ENCODE measurements at places on chromosomes 13 and 19.

DNA sequence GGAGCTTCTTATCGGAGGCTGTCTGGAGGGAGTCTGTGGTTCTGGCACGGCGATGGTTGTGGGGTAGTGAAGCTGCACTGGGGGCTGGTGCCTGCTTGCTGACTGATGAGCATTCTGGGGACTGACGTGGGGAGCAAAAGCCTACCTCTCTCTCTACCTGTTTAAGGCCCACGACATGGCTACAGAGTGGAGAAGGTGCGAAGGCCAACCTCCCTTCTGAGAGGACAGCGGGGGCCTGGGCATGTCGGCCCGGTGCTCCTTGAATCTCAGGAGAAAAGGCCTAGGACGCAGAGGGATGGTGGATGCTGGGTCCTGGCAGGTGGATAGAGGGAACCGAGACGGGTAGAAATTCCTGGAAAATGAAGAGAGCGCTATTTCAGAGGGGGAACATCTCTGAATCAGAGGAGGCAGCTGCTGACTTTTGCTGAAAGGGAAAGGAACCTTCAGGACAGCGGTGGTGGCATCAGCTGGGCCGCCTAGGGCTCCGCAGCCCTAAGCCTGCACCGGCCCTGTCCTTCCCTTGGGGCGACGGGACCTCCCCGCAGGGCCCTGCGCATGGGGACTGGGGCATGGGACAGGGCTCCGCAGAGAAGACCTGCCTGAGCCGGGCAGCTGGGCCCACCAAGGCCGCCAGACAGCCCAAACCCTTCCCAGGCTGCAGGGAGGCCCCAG is 35.0 kb upstream of the MEDAG start:
- no peak for DNase-seq

GRCh38 chr13:46519182-46519581 is 33.8 kb upstream of the LRCH1 start:
- DNase-seq = no peak

DNA sequence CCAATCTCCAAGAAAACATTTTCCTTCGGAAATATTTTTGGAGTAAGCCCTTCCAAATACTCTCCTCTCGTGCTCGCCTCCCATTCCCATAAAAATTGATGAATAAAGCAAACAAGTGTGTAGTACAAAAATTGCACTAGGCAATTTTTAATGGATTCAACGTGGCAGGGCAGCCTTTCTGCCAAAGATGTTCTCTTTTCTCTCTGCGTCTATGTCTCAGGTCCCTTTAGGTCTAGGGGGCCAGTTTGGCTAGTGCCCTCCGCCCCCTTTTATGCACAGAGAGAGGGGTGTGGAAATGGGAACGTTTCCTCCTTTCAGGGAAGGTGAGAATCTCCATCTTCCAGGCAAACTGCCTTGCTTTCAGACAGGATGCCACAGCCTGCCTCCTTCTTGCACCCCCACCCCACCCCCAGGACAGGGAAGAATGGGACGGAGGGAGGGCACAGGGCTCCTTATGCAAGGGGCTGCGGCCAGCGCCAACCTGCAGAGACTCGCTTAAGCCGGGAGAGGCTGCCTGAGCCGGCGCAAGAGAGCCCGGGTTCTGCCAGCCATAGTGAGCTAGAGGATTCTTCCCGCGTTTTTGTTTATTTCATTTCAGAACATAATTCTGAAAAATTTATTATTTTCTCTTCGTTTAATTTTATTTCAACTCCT is 2.7 kb upstream of the ZIC2 start:
- DNase-seq = no peak

DNA sequence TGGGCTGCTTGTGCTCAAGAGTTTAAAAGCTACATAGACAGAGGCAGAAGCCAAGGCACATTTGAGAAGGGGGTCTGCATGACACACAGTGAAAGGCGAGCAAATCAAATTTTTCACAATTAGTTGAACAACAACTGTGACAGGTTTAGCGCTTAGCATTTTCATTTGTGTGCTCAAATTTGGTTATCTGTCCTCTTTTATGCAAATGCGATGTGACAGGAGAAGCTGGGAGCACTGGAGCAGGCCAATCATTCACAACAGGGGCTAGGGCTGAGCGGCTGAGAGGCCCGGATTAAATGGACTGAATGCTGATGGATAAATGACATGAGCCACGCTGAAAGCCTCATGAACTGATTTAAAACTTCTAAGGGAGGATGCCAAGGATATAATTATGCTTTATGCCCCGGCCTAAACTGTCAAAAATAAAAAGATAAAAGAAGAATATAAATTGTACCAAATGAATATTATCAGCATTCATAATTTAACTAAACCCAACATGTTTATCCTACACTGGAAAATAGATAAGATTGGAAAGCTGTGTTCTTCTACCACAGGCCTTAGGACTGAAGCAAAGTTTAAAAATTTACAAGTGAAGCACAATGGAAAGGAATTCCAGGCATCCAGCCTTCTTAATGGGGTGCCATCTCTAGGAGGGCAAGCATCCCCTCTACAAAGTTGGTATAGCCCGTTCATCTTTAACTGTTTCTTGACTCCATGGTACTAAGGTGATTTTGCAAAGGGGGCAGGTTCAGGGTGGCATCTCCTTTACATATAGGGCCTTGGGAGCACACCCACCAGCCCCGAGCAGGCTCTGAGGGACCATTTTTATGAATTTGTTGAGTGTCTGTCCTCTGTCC is 117.9 kb downstream of the RBM26 start:
- no peak for DNase-seq

DNA sequence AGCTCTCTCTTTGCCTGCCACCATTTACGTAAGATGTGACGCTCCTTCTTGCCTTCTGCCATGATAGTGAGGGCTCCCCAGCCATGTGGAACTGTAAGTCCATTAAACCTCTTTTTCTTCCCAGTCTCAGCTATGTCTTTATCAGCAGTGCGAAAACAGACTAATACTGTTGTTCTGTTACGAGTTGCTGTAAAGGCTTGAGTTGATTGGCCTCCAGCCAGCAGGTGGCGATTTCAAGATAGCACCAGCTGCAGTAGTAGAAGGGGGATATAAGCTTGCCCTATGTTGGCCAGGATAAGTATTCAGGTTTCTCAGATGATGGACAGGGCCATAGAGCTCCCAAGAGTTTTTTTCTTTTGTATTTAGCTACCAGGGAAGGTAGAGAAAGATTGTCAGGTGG is 385.5 kb downstream of the MZT1 start:
- DNase-seq = no peak

GRCh38 chr13:43195551-43195950 is 172.2 kb downstream of the DNAJC15 start:
- no peak for DNase-seq

DNA sequence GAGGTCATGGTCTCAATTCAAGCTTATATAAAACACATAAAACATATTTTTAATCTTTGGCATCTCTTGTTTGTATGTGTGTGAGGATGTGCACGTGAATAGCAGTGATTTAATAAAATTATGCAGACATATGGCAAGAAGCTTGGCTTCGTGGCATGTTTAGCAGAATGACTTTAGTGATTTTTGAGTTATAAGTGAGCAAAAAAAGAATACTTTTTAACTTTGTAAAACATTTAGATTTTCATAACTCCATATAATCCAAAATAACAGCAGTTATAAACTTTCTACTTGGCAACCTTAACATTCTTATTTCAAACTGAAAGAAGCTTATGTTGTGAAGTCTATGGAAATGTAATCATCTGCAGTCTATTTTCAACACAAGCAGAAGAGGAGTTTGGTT is 120.6 kb downstream of the SLITRK1 start:
- no peak for DNase-seq

DNA sequence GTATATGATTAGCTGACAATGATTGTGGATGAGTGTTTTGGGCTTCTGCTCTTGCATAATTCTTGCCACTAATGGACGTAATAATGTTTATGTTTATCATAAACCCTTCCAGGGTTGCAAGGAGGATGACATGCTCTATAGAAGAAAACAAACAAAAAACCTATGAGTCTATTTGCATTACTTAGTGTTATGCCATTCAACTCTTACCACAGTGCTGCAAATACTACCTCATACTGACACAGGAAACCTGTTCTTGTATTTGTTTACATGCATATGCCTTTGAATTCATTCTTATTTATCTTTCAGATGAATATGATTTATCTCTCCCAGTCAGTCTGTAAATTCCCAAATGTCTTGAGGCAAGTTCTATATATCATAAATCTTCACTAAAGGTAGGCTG is 39.6 kb upstream of the FREM2 start:
- no peak for DNase-seq

DNA sequence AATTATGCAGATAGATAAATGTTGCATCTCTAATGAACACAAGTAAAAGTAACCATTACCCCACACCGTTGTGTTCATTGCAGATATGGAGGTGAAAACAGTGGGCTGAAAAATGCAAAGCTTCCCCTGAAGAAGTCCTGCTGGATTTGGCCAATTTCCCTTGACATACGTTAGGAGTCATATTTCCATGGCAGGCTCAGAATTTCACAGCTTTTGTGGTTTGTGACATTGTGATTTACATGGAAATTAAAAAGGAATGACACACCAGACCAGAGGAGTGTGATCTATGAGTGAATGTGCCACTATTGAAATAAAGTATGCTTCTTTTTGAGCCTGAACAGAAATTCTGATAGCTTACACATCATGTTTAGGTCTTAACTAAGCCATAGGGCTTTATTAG is 221.1 kb upstream of the TMTC4 start:
- no peak for DNase-seq

GRCh38 chr13:77714119-77714755 is 16.8 kb downstream of the SLAIN1 start:
- DNase-seq = no peak

- DNase-seq = peak; percentile 51
These were observed 838 bp downstream of the PPP2R1A start for GRCh38 chr19:52190487-52191293.

DNA sequence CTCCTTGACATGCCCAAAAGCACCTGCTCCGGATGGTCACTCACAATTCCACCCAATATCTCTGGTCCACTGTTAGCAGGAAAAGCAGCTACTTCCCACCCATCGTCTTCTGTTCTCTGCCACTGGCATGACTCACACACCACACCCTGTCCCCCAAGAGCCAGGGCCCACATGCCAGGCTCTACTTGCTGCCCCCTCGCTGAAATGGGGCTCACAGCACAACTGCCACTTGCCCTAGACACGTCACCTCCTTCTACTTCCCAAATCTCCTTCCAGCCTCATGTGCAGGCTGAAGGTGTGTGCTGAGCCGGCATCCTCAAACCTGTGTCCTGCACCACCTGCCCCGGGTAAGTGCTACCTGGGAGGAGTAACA is 65.0 kb downstream of the TBC1D4 start:
- DNase-seq = no peak

GRCh38 chr19:6406401-6406800 is 13.4 kb upstream of the GTF2F1 start:
- DNase-seq = no peak

DNA sequence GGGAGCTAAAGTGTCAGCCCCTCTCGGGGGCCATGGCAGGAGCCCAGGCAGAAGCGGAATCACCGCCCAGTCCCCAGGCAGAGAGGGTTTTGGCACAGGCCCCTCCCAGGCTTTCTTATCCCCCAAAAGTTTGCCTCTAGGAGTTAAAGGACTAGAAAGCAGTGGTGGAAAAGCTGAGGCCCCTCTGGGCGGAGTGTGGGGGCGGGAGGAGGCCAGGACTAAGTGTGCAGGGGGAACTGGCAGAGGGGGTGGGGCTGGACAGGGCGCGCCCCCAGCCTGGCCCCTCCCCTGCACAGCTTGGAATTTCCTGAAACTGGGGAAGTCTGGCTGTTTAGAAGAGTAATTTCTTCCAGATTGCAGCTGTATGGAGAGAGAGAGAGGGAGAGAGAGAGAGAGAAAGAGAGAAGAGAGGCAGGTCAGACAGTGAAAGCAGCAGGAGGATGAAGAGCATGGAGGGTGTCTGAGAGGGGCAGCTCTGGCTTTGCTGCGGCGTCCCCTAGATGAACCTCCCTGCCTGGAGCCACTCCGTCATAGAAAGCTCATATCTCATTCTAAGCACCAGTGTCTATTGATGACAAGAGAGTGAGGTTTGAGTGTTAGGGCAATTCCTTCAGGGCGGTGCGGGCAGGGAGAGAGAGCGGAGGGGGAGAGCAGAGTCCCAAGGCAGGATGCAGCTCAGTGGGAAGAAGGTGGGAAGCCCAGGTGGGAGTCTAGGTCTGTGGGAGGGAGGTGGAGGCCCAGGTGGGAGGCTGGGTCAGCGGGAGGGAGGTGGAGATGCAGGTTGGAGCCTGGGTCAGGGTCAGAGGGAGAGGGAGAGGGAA is at the start of gene CDC42EP5:
Gene CDC42EP5 (minus strand): TSS at position 226 of the 821 bp plus-strand sequence. CDS start 7,749 bp downstream, outside the sequence.
- DNase-seq = no peak

DNA sequence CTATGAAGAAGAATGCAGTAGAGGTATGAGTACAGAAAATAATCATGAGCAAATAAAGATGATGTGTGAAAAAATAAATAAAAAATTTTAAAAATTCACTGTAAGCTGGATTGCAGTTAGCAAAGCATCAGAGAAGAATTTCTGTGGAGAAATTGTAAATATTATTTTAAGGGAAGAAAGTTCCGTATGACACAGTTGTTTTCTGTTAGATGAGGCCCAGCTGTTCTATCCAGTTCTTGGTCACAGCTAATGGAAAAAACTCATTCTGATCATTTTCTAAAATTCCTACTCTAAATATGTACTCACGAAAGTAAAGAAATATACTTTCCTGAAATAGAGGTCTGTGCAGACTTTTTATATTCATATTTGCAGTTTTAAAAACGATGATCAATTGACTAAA is 578.8 kb downstream of the DCT start:
- no peak for DNase-seq

GRCh38 chr13:29569253-29570050 is 26.0 kb downstream of the SLC7A1 start:
- no peak for DNase-seq

- DNase-seq = no peak
These were observed 12.4 kb upstream of the ITM2B start for GRCh38 chr13:48220592-48220980.

- no peak for DNase-seq
These were observed 259.9 kb downstream of the EFNB2 start for GRCh38 chr13:106275446-106276032.

- no peak for DNase-seq
These were observed 12.2 kb downstream of the RHPN2 start for GRCh38 chr19:33052352-33052972.

DNA sequence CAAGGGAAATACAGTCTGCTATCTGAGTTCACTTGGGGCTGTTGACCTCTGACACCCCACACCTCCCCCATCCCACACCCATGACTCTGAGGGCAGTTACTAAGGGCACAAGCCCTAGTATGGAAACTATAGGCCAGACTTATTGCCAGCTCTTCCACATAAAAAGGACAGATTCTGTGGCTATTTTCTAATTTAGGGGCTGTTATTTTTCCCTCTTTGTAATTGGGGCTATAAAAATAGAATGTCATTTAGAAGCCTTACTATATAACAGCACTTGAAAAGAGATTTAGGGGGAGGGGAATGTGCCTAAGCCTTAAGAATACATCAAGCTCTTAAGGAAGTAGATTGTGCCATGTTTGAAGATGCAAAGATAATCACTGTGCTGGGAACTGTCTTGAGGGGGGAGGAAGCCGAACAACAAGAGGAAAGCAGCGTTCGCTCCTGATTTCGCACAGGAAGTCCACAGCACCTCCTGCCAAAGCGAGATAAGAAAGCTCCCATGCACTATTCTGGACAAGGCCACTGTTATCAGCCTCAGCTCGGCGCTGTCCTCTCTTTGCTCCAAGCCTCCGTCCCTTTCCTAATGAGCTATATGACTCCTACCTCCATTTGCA is 86.6 kb downstream of the FLT1 start:
- no peak for DNase-seq

Data from nucleus accumbens (tissue), 56 donors.